ENCODE measurements at places on chromosomes 11 and 22.

DNA sequence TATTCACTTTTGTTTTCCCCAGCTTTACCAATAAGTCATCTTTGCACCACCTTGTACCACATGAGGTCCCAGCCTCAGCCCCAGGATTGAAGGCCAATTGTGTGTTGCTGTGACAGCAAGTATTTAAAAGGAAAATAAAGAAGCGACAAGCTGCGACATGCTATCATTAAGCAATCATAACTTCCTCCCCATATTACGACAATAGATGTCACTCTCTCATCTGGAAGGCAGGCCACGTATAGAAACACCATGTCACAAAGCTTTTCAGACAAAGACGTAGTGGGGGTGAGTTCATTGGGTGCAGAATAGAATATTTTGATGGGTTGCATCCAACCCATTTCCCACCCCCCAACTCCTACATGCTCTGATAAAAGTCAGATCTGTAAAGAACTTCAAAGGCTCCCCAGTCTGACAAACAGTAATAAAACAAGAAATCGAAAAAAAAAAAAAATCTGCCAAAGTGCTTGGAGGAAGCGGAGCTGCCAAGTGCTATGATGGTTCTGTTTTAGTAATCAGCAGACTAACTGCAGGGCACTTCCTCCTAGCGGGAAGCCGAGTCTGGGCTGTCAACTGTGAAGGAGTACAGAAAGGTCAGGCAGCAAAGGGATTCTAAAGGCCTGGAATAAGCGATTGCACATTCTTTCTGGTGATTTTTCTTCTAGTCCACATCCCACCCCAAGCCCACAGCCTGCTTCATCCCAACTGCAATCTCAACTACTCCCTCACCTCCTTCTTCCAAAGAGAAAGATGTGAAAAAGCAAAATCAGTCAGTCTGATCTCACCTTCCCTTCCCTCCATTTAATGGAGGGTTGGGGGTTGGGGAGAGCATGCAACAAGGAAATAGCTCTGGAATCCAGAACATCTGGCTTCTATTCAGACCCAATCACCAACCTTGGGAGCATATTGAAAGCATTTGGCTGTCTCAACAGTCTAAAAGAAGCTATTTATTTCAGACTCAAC, 131.4 kb upstream of the UBASH3B start:
- DNase-seq: no peak

DNA sequence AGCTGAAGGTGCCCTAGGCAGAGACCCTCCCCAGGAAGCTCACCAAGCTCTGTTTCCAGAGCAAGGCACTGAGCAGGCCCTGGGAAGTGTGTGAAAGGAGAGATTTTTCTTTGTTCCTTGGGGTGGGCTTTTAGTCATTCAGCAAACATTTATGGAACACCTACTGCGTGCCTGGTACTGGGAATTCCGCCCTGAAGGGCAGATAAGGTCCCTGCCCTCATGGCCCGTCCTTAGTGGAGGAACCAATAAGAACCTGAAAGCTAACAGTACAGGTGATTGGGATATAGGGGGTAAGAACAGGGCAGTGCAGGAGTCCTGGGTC, 3.9 kb downstream of the TMEM134 start:
- no peak for DNase-seq

DNA sequence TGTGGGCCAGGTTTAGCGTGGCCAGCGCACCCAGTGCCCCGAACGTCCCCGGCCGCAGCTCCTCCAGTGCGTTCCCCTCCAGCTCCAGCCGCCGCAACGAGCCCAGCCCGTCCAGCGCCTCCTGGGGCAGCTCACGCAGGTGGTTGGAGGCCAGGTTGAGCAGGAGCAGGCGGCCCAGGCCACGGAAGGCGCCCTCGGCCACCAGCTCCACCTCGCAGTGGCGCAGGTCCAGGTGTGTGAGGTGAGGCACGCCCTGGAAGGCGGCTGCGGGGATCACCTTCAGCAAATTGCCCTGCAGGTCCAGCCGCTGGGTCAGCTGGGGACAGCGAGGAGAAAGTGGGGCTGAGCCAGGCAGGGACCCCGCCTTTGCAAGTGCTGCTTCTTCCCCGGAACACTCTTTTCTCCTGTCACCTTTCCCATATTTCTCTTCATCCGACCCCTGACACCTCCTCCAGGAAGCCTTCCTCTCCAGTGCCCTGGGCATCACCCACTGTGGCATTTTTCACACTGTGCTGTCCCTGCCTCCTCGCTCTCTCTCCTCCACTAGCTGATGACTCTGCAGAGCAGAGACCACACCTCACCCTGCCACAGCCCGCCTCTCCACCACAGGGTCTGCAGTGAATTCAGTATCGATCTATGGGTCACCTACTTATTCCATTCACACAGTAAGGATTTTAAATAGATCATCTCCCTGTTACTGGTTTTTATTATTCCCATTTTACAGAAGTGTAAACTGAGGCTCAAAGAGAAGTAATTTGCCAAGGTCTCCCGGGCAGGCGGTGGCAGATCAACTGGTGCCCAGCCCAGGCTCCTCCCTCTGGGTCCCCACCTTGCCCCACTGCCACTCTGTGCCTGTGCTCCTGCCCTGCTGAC, 1.9 kb downstream of the CHADL start:
- no peak for DNase-seq

DNA sequence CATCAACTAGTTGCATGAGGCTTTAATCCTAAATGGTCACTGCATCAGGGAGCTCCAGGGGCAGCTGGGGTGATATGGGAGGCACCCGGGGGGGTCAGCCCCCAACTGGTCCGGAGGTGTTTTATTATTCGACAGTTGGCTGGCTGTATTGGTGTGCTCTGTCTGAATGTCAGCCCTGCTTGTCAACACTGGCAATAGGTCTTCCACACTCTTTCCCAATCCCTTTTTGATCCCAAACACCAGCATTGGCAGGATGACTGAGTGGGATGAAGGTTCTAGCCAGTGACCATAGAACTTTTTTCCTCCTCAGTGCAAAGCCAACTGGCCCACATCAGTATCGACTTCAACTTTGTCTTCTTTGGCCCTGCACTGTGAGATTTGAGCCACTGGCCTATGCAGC, 8.9 kb upstream of the LDLRAD3 start:
- no peak for DNase-seq

DNA sequence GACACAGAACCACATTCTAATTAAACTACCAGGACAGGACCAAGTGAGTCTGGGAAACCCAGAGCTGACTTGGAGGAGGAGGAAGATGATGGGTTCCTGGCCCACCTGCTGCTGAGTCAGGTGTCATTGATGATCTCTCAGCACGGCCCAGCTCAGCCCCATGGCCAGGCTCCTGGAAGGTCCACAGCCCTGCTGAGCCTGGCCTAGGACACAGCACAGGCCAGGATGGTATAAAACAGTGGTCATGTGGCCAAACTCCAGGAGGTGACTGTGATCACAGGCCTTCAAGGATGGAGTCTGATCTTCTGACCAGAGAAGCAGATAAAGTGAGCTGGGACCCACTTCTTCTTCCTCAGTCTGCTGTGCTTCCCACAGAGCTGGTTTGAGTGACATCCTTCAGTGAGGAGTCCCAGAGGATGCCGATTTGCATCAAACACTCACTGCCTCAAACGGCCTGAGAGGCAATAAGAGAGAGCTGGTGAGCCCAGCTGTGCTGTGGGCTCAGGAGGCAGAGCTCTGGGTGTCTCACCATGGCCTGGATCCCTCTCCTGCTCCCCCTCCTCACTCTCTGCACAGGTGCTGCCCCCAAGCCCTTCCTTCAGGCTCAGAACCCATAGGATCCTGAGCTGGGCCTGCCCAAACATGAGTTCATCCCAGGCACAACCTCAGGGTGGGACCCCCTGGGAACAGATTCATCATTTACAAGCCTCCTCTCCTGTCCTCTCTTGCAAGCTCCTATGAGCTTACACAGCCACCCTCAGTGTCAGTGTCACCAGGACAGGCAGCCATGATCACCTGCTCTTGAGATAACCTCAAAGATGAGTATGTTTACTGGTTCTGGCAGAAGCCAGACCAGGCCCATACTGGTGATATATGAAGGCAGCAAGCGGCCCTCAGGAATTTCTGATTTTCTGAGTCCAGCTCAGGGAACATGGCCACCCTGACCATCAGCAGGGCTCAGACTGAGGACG, 37.7 kb upstream of the IGLL5 start:
- DNase-seq: no peak

- DNase-seq: no peak
Measured at GRCh38 chr11:12196308-12196707, 85.9 kb downstream of the MICAL2 start.

DNA sequence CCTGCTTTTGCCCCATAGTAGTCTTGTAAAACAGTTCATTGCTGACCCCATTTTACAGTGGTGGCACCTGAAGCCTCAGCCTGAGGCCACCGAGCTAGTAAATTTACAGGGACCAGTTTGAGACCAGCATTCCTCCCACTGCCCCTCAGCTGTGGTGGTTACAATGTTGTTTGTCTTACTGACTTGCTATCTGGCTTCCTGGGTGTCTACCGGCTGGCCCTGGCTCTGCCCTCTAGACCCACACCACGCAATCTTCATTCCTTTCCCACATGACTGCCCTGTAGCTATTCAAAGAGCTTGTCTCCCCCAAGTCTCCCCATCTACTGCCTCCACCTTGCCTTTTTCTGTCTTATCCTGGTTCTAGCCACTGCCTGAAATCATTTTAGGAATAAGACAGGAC, 20.8 kb downstream of the PIK3IP1 start:
- DNase-seq: no peak

GRCh38 chr11:23632293-23632692, 772.0 kb upstream of the CCDC179 start:
- DNase-seq: no peak

- no peak for DNase-seq
Measured at GRCh38 chr11:120091701-120092100, 46.2 kb downstream of the TRIM29 start.

DNA sequence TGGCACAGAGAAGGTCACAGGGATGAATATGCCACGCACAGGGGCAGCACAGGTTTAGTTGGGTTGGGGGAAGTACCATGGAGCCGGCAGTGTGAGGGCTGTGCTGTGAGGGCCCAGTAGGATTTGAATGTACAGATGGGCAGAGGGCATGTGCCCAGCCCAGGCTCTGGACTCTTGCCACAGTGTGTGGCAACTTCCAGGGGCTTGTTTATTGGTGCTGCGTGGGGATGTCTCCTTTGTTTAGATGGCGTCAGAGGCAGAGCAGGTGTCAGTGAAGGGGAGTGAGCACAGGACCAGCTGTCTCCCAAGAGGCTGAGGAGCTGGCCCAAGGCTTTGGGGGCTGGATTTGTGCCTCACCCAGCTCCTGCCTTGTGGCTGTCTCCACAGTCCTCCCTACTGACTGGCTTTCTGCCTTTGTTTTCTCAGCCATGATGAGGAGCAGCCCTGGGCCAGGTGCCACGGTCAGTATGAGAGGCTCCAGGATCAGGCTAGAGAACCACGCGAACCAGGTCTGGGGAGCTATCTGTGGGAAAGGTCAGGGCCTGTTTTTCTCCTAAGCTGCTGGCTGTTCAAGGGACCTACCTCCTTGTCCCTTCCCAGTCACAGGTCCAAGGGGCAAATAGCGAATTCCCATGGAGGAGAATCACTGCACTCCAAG, 21.9 kb downstream of the SUN2 start:
- no peak for DNase-seq

GRCh38 chr11:67264877-67265632, 1.2 kb upstream of the GRK2 start:
- no peak for DNase-seq

- peak; percentile 10 for DNase-seq
Measured at GRCh38 chr22:28116219-28116673, 197.2 kb upstream of the PITPNB start.

- DNase-seq: no peak
Measured at GRCh38 chr11:35349897-35350296, 69.5 kb downstream of the SLC1A2 start.

GRCh38 chr11:34856251-34856650, 59.9 kb downstream of the APIP start:
- no peak for DNase-seq

GRCh38 chr11:100593291-100593690, 93.8 kb upstream of the ARHGAP42 start:
- DNase-seq: no peak

- no peak for DNase-seq
Measured at GRCh38 chr11:68469122-68469521, 8.6 kb downstream of the PPP6R3 start.

DNA sequence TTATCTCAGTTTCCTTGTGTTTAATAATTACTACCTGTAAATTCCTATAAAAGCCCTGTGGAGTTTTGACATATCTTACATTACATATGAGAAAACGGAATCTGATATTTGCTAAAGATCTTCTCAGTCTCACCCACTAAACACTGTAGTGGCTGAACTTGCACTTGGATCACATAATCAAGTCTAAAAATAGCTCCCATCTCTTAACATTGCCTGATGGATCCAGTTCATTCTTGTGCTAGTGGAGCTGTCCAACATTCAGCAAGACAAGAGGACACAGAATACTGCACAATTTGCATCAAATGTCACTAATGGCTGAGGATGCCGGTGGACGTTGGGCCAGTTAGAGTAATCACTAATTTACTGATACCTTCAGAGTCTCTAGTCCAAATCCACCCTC, 569.9 kb upstream of the ANO5 start:
- DNase-seq: no peak

DNA sequence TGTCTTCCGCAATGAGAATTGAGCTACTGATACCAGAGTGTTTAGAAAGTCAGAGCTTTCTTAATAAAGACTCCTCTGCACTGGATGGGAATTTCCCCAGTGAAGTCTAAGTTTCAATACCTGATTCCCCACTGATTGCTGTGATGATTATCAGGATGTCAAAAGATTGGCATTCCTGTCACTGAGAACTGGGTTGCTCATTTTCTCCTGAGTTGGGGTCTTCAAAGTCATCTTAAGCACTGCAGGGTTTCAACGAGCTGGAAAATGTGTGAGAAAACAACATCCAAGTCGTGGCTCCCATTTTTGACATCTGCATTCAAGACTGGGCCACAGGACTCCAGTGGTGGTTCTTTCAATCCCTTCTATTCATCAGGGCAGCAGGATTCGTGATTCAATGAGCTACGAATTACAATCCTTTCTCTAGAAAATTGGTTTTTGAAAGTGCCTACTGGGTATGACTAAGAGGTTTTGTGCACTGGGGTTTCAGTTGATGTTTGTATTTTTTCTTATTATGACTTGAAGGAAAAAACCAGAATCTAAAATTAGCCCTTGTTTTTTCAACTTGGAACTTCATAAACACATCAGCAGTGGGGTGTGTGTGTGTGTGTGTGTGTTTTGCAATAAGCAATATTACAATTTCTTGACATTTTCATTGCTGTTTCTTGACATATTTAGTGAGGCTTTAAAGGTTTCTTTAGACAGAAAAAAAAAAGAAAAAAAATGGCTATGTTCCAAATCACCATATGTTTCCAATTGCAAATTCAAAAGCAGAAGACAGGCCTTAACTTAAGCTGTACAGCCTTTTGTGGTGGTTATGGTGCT, 233.0 kb downstream of the FAM76B start:
- no peak for DNase-seq

DNA sequence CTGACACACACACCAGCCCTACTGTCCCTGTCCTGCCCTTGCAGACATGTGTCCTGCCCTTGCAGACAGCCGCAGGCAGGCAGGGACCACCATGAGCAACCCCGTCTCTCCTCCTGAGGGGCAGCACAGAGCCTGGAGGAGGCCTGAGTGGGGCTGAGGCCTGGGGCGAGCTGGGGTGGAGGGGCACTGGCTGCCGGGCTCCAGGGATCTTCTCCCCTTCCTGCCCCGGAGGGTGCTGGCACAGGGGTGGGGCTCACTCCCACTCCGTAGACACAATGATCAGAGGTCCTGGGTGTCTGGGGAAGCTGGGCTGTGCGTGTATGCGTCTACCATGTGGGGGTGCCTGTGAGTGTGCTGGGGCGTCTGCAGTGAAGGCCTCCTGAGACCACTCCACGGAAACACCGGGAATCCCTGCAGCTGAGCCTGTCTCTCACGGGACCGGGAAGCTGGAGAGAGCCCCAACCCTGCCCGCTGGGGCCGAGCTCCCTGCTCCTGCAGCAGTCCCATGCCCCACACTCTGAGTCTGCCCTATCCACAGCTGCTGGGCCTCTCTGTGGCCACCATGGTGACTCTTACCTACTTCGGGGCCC, 588 bp downstream of the TSPAN32 start:
- DNase-seq: no peak

Measured in dermis blood vessel endothelial cell (primary cell).